ENCODE measurements at places on chromosomes 1 and 21.

DNA sequence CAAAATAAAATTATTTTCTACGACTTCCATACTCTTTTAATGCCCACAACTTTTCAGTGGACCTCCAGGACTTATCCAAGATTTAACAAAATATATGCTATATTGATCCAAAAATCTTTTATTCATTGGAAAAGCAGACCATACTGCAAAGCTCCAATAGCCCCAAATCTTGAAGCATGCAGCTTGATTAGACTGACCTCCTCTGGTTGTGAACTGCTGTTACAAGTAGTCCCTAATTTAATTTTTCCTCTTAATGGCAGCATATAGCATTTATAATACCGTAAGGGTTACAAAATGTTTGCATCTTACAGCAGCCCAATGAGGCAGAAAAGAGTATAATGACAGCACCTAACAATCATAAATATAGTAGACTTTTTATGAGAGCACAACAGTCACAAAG is 49.8 kb downstream of the TPR start:
- DNase-seq = no peak

- DNase-seq = no peak
These were observed 17.3 kb upstream of the MIIP start for GRCh38 chr1:12001996-12002493.

DNA sequence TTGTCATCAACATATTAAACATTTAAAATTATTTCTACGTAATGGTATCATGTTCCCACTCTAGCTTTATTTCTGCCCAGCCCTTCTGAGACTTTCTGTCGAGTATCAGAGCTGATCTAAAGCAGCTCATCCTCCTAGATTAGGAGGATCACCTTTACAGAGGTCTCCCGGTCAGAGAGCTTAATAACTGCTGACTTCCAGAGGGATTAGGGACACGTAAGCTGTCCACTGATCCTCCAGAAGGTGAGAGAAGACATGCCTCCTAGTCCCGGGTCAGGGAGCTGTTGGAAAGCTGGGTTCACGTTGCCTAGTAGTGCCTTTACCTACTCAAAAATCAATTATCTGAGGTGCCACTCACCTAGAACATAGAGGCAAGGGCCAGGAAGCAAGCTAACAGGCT is 31.2 kb upstream of the NADK start:
- no peak for DNase-seq

- DNase-seq = no peak
These were observed 7.0 kb downstream of the BCAN start for GRCh38 chr1:156648951-156649350.

DNA sequence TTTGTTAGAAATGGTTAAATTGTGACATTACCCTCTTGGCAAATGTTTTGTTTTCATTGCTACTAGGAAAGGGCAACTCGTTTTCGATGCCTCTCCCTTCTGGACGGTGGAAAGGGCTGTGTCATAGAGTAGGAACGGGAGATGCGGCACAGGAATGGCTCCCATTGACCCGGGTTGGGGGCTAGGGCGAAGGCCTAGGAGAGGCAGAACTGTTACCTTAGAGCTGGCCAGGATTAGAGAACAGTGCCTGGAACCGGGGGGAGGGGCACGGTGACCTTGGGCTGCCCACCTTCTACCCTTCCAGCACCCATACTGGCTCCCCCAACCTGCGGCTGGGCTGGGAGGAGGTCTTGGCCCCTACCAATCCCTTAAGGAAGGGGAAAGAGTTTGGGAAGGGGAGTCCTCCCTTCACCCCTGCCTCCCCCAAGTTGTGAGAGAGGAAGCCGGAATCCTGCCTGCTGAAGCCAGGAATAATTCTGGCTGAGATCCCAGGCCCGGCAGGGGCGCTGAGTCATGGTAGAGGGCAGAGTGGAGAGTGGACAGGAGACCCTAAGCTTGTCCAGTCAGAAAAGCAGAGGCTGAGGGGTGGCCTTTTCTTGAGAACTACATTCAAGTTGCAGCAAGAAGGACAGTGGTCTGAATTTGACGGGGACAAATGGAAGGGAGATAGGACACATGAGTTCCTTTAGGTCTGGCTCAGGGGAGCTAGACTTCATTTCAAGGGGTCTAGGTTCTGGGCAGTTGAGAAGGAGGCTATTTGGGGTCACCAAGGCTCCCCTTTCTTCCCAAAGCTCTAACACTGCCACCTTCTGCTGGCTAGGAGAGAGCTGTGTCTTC is 8.2 kb downstream of the LMNA start:
- no peak for DNase-seq

DNA sequence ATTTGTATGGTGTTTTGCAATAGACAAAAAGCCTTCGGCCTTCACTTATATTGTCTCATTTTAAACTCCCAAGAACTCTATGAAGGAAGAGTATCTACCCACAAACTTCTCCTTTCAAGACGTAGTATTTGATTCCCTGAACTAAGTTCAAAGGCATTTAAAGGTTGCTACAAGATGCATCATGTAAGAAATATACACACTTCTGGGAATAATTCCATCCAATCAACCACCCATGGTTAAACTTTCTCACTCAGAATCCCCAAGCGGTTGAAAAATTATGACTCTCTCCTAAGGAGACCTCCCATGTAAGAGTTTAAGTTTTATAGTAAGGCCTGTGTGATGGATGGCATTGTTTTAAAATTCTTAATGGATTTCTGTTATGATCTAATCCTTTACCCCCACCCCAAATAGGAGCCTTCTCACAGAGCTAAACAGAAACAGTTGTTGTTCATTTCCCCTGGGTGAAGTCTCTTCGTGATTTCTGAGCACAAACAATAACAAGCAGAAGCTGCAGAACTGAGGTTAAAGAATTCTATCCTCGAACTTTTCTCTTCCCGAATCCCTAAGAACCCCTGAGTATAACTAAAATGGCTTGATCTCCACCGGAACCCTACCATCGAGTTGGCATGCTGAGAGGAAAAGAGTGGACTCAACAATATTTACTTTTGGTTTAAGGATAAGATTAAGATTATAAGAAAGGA is 185.0 kb downstream of the TGFBR3 start:
- DNase-seq = no peak

GRCh38 chr21:33199100-33199464 is 30.7 kb upstream of the IFNAR2 start:
- DNase-seq = no peak

DNA sequence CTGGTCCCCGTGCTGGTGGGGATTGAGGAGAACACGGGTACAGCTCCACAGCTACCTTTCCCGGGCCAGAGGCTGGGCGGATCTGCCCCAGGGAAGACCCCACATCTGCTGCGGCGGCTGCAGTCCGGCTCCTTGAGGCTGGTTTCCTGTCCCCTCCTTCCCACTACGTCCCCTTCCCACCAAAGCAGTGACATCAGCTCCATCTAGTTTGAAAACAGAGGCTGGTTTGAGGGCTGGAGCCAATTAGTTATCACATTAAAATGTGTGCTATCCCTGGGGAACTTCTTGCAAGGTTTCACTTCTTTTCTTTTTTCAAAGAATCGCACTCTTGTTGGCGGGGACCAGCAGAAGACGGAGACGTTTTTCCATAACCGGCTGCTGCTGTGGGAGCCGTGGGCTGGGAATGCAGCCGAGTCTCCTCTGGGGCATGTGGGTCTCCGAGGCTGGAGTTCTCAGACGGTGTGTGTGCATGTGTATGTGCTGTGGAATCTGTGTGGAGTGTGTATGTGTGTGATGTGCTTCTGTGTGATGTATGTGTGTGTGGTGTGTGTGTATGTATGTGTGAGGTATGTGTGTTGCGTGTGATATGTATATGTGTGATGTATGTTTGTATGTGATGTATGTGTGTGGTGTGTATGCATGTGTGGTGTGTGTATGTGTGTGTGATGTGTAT is 8.9 kb upstream of the PCBP3 start:
- DNase-seq = no peak

DNA sequence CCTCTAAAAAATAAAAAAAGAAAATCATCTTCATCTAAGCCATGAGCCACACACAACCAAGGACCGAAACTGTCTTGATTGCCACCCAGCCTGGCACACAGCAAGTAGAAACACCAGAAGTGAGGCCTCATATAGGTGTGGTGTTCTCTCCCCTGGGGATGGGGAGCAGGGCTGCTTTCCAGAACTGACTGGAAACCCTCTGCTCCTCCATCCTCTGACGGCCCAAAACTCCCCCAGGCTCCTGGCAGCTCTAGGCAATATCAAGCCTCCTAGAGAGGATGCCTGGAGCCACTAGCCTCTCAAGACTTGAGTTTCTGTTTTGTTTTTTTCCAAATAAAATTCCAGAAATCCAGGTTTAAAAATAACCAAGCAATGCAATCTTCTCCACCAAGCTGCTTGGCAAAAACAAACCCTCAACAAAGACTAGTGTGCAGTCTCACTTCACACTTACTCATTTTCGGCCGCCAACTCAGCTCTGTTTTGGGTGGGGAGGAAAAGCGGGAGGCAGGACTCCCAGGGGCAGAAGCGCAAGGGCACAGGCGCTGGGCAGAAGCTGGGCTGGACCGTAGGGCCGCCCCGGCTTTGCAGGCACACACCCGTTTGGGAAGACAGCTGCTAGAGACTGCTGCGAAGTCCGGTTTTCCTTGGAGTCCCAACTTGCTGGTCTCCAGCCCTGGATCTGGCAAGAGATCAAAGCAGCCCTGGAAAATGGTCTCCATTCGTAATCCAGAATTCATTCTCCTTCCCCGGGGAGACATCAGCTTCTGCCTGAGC is 78.2 kb upstream of the CAPZB start:
- DNase-seq = no peak

DNA sequence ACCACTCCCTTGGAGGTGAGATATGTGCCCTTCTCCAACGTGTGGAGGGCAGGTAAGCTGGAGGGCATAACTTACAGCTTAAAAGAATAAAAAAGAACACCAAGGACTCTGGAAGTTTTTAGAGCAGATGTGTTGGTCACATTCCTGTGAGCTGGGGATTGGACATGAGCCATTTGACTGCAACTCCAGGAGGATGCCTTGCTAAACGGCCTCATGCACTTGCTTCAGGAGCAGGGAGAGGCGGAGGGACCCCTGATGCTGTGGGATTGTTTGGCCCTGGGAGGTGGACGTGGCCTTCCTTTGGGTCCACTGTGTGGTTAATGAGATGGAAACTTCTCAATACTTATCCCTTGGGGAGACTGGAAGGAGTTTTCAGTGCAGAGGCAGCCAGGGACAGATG is 185.6 kb downstream of the RHOU start:
- DNase-seq = no peak

DNA sequence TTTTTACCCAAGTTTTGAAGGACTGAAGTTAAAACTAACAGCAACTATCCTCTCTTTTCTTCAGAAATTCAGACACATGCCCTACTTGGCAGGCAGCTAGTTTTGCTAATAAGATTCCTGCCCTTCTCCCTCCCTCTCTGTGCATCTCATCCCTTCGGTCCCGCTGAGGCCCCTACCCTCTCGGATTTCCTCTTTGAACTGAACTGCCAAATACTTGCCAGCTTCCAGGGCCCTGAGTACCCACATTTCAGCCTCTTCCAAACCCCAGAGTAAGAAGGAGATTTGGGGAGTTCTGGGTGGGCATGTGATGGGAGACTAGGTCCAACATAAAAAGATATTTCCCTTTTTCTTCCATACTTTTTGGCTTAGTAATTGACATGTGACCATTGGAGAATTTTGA is 116.5 kb upstream of the JUN start:
- no peak for DNase-seq

DNA sequence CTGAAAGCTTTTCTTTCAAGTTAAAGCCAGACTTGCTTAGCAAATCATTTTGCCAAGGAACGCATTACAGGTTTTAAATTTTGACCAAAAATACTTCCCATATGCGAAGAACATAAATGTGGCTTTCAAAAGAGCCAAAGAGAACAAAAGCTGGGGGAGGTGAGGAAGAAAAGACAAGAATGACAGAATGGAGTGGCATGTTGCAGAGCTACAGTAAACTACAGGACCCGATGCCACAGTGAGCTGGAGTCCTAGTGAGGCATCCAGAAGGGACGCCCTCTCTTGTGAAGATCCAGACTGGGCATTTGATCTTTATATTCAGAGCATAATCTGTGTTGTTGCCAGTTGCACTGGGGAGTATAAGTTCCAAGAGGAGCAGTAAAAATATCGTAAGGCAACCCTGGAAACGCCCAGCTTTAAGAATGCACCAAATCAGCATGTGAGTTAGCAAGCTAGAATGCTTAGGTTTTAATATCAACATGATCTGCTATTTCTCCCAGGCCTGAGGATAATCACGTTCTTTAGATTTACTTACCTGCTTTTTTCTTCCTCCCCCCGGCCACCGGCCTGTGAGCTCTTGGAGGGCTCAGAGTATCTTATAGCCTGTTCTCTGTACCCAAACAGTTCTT is 48.4 kb upstream of the HOOK1 start:
- DNase-seq = no peak

DNA sequence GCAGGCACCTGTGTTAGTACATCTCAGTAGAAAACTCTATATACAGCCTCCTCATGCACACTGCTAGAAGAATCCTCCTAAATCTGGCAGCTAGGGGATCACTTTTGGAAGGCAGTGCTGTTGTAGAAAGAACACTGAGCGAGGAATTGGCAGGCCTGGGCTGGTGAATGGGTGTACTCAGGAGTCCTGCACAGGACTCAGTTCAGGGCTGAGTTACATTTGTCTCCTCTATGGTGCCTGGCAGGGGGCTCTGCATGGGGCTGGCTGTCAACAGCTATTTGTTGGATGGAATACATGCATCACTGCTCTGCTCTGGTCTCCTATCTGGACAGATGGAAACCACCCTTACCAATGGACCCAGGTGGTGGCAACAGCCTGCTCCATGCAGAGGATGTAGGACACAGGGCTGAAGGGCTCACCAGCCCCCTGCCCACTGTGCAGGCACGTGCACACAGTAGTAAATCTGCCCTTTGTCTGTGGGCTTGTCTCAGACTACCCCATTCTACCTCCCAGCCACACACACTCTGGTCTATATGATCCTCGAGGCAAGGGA is 74.2 kb downstream of the LRIG2 start:
- DNase-seq = no peak

GRCh38 chr1:177984761-177985160 is 14.9 kb upstream of the SEC16B start:
- DNase-seq = no peak

GRCh38 chr1:225700164-225700821 is 47.4 kb upstream of the ENAH start:
- DNase-seq = no peak

- DNase-seq = no peak
These were observed 1.3 kb downstream of the USF1 start for GRCh38 chr1:161044535-161044907.

DNA sequence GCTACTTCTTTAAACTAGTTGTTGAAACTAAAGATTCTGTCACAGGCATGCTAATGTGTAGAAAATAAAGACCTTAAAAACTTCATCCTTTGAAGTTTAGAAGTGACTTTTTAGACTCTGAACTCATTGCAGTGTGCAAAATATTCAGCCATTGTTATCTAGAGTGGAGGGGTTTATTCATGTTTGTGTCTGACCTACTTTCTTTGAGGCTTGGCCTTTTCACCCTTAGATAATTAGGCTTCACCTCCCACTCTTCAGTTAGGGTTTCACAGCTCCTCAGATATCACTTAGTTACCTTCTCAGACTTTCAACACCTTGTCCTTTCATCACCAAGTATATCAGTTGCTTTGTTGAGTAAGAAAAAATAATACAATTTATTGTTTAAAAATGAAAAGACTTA is 75.9 kb downstream of the IVNS1ABP start:
- DNase-seq = no peak

GRCh38 chr21:45154511-45155508 is 80.4 kb downstream of the ADARB1 start:
- peak; percentile 65 for DNase-seq

Measured in DND-41 (cell line).